GM23338 (cell line): ENCODE measurements at places on chromosomes 7 and 10. TPM values are rescaled to one million over a fixed set of nuclear protein-coding genes. Genes with fewer than 3 reads are reported as not detected.
A peak's percentile ranks its signal among the peaks of the same experiment; 100 is the strongest.

Gene OR6B1
- not detected in 2 replicates for total RNA-seq

Gene PRKAR2B
- 48.8 and 53.6 TPM in 2 replicates for total RNA-seq

DNA sequence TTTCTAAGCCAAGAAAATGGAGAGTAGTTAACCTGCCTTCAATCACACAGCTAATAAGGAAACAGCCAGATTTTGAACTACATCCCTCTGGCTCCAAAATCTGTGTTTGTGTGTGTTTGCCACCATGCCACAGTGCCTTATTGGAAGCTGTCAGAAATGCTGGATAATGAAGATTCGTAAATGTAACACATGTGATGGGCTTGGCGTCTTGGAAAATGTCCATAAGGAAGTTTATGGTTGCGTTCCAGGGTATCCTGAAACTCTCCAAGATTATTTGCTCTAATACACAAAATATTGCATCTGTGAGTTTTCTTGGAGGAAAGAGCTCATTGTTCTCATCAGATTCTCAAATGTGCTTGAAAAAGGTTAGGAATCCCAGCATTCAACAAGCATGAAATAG, 22.7 kb downstream of the MYOF start:
- DNase-seq: no peak

GRCh38 chr10:99430116-99430450, 341 bp downstream of the GOT1 start:
- peak; percentile 18 for DNase-seq

DNA sequence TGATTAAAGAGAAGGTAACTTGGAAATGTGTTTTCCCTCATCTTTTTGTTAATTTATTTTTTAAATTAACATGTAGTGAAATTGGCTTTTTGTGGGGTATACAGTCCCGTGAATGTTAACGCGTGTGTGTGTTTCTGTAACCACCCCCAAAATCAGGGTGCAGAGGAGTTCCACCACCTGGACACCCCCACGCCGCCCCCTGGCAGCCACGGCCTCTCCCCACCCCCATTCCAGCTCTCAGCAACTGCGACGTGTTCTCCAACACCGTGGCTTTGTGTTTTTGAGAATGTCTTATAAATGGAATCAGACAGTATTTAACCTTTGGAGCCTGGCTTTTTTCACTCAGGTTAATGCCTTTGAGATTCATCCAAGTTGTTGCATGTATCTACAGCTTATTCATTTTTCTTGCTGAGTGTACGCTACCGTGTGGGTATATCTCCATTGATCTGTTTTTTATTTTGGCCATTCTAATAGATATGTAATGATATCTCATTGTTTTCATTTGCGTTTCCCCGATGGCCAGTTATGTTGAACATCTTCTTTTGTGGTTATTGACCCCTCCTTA, 218.8 kb downstream of the EBF3 start:
- DNase-seq: no peak

DNA sequence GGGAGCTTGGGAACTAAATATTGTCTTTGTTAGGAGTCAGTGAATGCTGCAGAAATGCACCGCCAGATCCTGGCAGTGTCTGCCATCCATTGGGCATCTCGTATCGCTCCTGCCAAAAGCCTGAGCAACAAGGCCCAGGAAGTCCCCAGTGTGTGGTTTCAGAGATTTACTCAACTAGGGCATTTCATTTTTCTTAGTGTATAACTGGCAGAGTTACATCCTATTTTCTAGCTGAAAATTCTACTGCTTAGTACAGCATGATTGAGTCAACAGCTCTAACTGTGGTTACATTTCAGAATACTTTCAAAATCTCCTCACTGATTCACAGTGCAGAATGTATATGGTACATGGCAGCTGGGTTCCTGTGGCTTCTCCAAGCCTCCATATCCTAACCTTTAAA, 95.8 kb upstream of the CREB5 start:
- DNase-seq: no peak

DNA sequence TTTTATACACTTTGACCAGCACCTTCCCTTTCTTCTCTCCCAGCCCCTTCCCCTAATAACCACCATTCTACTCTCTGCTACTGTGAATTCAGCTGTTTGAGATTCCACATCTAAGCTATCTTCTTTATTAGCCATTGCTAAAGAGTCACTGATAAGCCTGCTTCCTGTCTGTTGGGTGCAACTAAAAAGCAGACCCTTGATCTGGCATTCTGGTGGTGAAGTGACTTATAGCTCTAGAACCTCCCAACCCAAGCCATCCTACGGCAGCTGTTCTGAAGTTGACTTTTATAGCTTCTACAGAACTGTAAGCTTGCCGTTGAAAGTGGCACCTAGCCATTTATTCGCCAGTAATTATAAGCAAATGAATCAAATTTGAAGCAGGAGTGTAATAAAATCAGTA, 105.6 kb downstream of the AHR start:
- DNase-seq: no peak

GRCh38 chr10:69333205-69333604, 54.9 kb downstream of the HK1 start:
- peak; percentile 81 for DNase-seq

DNA sequence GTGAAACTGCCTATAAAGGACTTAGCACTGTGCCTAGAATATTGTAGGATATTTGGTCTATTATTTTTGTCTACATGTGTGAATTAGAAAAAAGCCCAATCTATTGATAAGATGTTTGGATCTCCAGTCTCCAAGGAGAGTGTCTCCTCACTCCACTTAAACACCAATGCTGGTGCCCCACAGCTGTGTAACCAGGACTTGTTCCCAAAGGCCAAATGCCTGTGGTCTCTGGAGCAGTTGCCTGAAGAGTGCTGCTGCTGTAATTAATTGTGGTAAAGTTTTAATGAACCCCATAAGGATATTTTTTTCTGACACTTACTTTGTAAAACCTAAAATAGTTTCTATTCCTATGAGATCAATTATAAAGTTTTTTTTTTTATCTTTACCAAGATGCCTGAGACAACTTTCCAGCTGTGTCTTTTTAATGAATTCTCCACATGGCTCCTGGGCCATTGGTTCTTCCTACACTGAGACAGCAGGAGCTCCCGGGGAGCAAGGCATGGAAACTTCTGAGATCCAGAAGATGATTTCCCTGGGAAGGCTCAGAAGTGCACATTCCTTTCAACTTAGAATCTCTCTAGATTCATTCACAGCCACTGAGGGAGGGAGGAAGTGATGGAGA, 11.2 kb upstream of the OR2A5 start:
- DNase-seq: no peak
